ENCODE measurements at places on chromosomes 11 and 22. TPM values are rescaled to one million over a fixed set of nuclear protein-coding genes. Genes with fewer than 3 reads are reported as not detected.

DNA sequence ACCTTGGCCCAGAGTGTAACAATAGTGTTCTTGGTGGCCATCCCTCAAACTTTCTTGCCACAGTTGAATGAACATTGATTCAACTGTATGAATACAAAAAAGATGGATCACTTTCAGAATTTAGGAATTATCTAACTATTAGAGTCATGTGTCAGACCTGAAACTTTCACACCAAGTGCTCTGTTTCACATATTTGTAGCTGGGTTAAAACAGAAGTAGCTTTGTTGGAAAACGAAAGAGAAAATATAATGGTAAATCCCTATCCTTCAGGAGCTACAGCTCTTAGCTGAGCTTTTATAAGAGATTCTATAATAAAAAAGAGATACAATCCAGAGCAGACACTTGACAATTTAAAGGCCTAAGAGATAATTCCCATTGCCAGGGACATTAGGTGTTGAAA, 719.3 kb downstream of the JRKL start:
- DNase-seq = no peak

DNA sequence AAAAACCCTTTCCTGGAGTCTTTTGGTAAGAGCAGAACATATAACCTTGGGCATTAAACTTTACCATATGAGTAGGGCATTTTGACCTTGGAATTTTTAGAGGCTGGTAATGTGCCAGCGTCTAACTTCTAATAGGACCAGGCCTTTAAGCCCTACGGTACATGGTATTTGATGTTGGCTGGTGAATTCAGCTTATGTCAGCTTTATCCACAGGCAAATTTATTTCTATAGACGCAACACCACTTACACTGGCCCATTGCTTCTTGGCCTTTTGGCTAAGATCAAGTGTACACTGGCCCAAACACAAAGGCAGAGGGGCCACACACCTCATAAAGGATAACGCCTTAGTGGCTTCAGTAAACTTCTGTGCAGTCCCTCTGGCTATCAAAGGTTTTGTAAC, 410.2 kb upstream of the LARGE1 start:
- no peak for DNase-seq

DNA sequence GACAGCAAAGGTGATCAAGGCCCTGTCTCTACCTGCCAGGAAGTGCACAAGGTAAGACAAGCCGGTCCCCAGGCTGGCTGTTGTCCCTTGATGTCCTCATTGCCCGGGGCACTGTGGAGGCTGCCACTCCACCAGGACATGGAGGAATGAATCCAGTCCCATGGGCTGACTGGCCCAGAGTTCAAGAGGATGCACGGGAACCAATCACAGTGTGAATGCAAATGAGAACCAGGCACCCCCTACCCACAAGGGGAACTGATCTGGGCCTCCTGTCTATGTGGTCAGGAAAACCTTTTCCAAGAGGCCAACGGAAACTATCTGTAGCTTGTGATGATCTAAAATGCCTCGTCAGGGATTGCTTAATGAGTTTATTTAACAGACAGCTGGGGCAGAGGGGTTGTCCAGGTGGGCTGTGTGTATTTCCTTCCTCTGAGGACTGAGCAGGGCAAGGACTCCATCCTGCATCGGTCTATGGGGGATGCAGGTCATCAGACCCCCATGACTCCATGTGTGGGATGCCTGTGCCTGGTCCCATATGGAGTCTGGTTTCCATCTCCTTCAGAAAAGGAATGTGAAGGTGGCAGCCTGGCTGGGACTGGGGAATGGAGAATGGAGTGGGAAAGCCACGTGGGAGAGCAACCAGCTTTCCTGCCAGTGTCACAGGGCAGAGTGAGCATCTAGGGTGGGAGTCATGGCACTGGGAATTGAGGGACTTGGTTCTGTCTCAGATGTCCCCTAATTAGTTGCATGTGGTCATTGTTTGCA, 60.5 kb downstream of the CD82 start:
- DNase-seq = no peak

- no peak for DNase-seq
These were observed 46.5 kb upstream of the CD5 start for GRCh38 chr11:61055776-61056175.

DNA sequence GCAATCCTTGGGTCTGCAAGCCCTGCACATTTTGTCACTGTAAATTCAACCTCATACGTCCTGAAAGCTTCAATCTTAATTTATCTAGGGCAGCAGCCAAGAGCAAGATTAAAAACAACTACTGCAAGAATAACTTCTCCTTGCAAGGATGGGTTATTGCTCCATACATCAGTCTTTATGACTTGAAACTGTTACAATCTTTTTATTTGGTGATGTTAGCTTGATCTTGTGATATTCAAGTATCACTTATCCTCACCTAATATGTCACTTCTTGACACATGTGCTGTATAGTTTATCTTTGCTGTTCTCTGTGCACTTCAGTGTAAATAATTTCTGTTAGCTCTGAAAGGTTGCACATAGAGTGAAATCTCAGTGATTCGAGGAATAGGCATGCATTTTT, 14.7 kb upstream of the APLP2 start:
- DNase-seq = no peak

- DNase-seq = no peak
These were observed 8.0 kb upstream of the RHOD start for GRCh38 chr11:67048515-67049130.

- peak; percentile 5 for DNase-seq
These were observed 19.6 kb downstream of the NAT10 start for GRCh38 chr11:34124885-34125668.

DNA sequence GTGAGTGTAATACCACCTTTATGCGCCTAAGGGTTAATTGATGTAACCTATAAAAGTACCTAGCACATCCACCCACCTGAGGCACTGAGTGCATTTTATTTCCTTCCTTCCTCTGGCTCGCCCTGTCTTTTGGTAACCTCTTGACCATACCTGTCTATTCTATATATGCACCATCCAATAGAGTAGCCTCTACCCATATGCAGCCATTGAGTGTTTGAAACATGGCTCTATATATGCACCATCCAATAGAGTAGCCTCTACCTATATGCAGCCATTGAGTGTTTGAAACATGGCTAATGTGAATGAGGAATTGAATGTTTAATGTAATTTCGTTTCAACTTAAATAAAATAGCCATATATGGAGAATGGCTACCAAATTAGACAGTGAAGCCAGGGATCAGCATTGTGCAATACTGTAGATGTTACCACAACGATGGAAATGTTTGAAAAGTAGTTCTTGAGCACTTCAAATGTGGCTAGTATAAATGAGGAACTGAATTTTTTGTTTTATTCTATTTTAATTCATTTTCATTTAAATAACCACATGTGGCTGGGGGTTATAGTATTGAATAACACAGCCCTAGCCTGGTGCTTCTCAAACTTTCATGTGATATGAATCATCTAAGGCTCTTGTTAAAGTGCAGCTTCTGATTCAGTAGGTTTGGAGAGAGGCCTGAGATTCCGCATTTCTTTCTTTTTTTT, 33.8 kb downstream of the SLC35F2 start:
- DNase-seq = no peak

DNA sequence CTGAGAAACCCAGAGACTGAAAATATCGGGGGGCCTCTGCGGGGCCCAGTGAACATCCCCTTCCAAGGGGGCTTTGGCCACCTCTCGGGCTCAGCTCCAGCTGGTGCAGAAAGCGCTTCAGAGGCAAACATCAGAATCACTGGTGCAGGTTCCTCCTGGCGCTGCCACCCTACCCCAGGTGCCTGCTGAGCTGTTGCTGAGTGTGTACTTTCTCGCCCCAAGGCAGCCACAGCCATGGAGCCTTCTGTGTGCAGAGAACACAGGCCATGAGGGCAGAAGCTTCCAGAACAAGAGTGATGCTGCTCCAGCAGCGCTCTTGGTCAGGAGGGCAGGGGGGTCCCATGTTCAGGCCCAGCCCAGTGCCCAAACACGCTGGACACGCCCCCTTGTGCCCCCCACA, 6.3 kb downstream of the DRD4 start:
- no peak for DNase-seq

- no peak for DNase-seq
These were observed 32.9 kb upstream of the CLMP start for GRCh38 chr11:123227763-123228495.

DNA sequence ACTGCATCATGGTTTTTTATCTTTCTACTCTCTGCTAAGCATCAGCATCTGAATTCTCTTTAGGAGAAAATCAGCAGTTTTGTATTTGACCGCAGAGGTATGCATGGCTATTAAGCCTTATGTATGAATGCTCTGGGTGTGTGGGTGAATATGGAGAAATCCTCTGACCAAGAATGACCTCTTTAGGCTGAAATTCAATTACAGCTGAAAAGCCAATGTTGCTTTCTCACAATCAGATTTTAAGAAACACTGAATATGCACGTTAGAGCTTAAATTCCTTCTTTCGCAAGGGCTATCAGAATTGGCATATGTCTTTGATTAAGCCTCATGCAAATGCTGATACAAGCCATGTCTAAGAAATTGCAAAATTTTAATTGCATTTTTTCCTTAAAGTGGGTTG, 43.2 kb downstream of the ARHGAP42 start:
- peak; percentile 88 for DNase-seq

DNA sequence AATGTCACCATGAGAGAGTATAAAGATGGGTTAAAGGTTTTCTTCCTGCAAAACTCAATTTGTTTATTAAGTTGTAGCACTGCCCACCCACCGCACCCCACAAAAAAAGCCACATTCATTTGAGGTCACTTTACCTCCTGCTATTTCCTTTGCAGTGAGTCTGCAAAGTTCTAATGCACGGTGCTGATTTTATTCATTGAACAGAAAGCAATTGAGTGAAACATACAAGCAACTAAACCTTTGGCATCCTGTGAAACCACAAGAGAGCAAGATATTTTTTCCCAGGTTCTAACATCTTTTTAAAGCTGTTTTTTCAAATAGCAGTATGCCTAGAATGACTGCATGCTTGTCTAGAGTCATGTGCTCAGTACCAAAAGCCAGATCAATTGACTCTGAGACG, 39.0 kb downstream of the RRAS2 start:
- DNase-seq = peak; percentile 53

DNA sequence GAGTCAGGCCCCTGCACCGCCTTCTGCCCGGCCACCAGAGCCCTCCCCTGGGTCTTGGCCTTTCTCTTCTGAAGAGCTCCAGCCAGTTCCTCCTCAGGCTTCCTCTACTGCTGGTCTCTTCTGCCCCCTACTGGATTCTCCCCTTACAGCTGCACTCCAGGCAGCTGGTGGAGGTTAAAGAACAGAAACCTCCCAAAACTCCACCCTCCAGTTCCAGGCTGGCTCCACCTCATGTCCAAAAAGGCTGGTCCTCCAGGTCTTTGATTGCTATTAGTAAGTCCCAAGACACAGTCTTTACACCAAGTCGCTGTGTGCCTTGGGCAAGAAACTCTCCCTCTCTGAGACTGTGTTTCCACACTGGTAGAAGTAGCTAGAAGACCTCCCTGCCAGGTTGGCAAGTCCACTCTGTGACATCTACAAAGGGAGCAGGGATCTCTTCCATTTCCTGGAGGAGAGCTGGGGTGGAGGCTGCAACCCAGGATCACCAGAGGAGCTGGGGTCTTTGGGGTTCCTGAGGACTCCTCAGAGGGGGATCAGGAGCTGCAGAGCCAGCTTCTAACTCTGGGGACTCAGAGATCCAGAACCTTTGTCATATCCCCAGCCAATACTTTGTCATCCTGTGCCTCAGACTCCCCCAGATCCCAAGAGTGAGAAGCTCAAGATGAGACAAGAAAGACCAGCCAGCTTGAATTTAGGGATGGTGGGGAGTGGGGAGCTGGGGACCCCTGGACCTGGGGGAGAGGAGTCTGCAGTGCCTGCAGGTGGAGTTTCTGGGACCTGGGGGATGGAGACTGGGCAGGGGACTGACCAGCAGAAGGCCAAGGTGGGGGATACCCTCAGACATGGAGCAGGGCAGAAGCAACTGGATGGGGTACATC, 3.4 kb upstream of the IGLL5 start:
- DNase-seq = peak; percentile 61

DNA sequence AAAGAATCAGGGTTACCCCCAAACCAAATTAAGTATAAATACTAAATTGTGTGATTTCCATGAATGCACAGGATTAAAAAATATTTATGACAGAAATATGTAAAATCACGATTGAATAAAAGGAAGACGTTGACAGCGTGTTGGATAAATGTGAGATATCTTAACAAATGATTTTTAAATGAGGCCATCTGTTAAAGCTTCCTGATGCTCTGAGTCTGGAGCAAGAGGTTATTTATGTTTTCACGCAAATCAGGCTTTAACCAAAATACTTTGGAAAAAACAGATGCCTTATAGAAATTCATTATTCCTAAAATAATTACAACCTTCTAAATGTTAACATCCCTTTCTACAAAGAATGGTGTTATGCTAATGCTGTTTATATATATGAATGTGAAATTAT, 123.3 kb downstream of the PAX6 start:
- no peak for DNase-seq

DNA sequence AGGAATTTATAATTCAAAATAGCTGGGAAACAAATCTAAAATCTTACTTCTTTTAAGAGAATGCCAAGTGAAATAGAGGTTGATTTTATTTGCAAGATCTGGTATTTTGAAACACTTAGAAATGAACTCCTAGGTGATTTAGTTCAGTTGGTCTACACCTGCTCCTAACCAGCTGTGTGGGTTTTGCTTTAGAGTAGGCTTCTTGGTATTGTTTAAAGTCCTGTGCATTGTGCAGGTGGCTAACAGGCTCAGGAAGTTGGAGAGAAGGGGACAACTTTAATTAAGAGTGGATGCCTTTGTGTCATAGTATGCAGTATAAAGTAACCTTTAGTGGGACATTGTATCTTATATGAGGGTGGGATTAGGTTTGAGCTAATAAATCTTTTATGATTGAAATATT, 4.1 kb upstream of the RAG2 start:
- DNase-seq = no peak

GRCh38 chr11:119627286-119627685, 101.7 kb downstream of the NECTIN1 start:
- DNase-seq = no peak

- DNase-seq = no peak
These were observed 1328.7 kb upstream of the RAG2 start for GRCh38 chr11:37926772-37927171.

DNA sequence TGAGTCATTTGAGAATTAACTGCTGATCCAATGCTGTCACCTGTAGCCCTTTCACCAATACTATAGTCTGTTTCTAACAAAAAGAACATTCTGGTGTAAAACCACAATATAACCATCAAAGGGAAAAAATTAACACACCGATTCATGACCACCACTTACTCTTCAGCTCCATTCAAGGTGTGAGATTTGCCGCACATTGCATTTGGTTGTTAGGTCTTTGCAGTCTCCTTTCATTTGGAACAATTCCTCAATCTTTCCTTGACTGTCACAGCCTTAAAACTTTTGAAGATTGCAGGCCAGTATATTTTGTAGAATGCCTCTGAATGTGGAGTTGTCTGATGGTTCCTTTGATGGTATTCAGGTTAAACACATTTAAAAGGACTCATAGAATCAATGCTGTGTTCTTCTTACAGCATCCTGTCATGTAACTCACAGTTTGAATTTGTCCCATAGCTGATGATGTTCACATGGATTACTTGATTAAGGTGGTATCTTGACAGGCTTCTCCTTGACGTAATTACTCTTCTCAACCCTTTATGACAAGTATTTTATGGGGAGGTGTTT, 63.6 kb downstream of the TNRC6B start:
- no peak for DNase-seq

- DNase-seq = no peak
These were observed 385.0 kb downstream of the CTTN start for GRCh38 chr11:70783356-70783755.

NEFH gene
- total RNA-seq = 0.32 TPM

DDI1 gene
- total RNA-seq = under 0.01 TPM

SLC22A6 gene
- not detected for total RNA-seq

DEPDC7 gene
- 7.7 TPM for total RNA-seq

FAM89B gene
- 19.0 TPM for total RNA-seq
